ENCODE measurements at places on chromosomes 2 and 18.

DNA sequence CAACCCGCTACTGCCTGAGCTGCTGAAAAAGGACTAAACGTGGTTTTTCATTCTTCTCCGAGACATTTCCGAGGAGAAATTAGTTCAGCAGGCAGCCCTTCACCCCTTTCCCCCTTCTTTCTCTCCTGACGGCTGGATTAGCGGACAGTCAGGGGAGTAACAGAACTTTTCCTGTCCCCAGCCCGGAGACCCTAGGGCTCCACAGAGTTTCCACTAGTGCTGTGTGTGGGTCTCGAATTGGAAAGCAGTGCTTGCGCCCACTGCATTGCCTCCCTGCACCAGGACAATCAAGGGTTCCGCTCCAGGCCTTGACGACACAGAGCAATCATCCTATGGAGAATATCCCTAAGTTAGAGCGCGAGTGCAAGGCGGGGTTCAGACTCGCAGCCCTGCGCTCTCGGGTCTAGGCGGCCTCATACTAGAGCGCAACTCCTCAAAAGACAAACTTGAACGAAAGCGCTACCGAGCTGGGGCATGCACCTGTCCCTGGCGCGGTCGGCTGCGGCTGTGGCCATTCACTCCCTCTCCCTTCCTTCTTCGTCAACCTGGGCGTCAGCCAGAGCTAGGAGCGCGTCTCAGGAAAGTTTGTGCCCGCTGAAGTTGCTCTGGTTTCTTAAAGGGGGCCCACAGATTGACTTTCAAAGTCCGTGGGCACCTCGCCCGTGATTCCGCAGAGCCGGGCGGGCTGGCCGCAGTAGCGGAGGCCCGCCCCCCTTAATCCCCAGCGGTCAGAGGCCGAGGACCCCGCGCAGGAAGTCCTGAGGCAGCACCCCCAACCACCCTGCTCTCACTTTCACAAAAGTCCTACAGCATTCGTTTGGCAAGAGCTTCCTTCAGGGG lies 801 bp downstream of the OSR1 start:
- DNase-seq = no peak

GRCh38 chr2:60844105-60844504 lies 37.3 kb upstream of the REL start:
- no peak for DNase-seq

GRCh38 chr2:41806286-41806685 lies 241.5 kb upstream of the PKDCC start:
- DNase-seq = no peak

- no peak for DNase-seq
Measured at GRCh38 chr2:142621287-142621686, 256.2 kb upstream of the KYNU start.

GRCh38 chr2:210172219-210172575 lies 988 bp upstream of the KANSL1L start:
- DNase-seq = no peak

- DNase-seq = no peak
Measured at GRCh38 chr2:48566592-48567310, 36.8 kb downstream of the STON1 start.

- no peak for DNase-seq
Measured at GRCh38 chr2:226487573-226487972, 312.0 kb downstream of the IRS1 start.

GRCh38 chr18:5986257-5986931 lies 91.1 kb upstream of the TMEM200C start:
- no peak for DNase-seq
